ENCODE measurements at places on chromosomes 1 and 21. TPM values are rescaled to one million over a fixed set of nuclear protein-coding genes. Genes with fewer than 3 reads are reported as not detected.

NPPA gene
- 0.49 TPM for polyA plus RNA-seq

OR6N1 gene
- not detected for polyA plus RNA-seq

OR2T11 gene
- not detected for polyA plus RNA-seq

SIPA1L2 gene
- 12.3 TPM for polyA plus RNA-seq

NUP133 gene
- 7.2 TPM for polyA plus RNA-seq

ADAMTS1 gene
- 378 TPM for polyA plus RNA-seq

Data from adipose tissue (tissue), 3 donors.